ENCODE measurements at places on chromosomes 13 and 19.

- no peak for DNase-seq
Measured at GRCh38 chr19:23774524-23774971, 15.9 kb upstream of the ZNF681 start.

DNA sequence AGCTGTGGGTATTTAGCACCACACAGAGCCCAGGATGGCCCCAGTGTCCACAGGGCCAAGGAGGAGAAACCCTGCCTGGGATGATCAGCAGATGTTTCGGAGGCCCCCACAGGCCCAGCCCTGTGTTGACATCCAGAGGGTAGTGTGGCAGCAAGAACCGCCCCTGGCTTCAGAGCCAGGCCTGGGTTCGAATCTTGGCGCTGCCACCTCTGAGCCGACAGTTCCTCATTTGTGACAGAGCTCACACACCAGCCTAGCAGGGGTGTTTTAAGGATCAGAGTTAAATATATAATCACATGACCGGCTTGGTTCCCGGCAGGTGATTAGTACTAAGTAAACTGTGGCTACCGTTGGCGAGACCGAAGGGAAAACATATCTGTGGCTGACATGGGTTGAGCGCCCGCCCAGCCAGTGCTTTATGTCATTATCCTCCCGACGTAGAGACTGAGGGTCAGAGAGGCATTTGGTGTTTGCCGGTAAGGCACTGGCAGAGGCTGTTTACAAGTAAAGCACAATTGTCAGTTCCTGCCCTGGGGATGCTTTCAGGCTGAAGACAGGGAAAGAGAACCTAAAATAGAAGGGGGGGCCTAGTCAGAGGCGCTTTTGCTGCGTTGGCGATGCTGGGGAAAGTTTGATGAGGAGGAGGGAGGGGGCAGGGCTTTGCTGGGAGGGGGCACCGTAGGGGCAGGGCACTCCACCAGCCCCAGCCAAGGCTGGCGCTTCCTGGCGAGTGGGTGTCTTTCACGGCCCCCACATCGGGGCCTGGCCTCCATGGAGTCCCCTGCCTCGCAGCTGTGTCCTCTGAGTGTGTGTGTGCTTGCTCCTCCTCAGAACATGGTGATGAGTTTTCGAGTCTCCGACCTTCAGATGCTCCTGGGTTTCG lies 4.8 kb downstream of the PIAS4 start:
- peak; percentile 35 for DNase-seq

GRCh38 chr19:18606281-18607225 lies at the start of gene CRLF1:
Gene CRLF1 (minus strand): TSS chr19:18606799. CDS start chr19:18606656, 143 bp downstream.
- DNase-seq = no peak

GRCh38 chr13:44523146-44524015 lies 52.7 kb downstream of the TSC22D1 start:
- DNase-seq = no peak

- peak; percentile 67 for DNase-seq
Measured at GRCh38 chr19:38543807-38544568, 73.8 kb downstream of the MAP4K1 start.

DNA sequence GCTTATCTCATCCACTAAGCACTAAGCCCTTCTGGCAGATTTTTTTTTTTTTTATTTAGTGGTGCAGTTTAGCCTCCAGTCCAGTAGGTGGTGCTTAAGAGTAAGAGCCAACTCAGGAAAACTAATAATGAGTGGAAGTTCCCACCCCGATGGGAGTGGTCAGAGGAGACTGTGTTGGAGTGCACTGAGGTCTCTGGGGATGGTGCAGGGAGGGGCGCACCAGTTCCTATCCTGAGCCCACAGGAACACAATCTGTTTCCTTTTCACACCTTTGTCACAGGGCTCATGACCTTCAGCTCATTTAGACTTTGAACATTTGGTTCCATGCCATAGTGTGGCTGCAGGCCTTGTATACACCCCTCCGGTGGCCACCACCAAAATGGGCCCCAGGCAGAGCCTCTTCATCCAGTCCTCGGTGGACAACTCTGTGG lies 367.4 kb downstream of the SPRY2 start:
- DNase-seq = peak; percentile 10

DNA sequence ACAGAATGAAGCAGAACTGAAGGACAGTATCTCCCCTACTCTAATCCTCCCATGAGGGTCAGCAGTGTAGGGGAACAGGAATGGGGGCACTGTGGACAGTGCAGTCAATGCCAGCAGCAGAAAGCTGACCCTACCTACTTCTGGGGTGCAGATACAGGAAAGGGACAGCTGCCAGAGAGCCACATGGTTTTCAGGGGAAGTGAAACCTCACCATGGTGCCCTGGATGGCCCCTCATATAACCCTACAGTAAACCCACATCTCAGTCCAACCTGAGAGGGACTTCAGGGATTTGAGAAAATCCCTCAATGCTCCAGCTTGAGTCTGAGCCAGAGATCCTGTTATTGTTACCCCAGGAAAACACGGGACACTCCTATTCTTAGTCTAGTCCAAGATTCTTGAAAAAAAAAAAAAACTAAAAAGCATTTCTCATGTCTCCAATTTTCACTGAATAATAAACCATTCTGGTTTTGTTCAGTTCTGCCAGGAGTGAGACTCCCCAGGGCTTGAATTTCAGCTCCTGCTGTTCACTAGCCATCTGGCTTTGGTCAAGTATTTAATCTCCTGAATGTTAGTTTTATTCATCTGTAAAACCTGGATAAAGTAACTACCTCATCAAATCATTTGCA lies 511.6 kb upstream of the ARGLU1 start:
- no peak for DNase-seq

DNA sequence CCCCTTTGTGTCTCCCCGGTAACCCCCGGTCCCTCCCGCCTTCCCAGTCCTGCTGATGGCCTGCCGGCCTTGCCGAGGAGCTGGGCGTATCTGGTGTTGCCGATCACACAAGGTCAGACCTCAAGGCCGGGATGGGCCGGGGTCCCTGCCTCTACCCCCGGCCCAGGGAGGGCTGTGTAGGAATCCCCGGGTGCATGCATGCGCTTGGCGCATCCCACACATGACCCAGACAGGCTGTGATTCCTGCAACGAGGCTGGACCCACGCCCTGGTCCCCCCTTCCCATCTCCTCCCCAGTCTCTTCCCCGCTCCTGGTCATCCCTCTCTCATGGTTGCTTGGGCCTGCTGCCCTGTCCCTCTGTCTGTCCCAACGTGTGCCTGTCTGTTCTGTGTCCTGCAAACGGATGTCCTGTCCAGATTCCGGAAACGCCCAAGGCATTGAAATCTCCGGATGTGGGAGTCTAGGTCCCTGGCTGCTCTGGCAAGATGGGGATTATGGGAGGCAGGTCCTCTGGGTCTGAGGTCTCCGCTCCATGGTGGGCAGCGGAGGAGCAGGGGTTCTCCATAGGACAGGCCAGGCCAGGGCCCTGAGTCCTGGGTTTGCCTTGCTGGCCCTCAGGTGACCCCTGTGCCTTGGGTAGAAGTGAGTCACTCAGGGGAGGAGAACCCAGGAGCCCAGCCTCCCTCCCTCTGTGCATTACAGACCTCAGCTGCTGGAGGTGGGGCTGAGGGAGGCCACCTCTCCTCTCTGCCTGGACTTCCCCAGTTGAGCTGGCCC lies 1.6 kb downstream of the PKN1 start:
- peak; percentile 44 for DNase-seq

- peak; percentile 64 for DNase-seq
Measured at GRCh38 chr19:34145741-34146202, 26.5 kb upstream of the LSM14A start.

DNA sequence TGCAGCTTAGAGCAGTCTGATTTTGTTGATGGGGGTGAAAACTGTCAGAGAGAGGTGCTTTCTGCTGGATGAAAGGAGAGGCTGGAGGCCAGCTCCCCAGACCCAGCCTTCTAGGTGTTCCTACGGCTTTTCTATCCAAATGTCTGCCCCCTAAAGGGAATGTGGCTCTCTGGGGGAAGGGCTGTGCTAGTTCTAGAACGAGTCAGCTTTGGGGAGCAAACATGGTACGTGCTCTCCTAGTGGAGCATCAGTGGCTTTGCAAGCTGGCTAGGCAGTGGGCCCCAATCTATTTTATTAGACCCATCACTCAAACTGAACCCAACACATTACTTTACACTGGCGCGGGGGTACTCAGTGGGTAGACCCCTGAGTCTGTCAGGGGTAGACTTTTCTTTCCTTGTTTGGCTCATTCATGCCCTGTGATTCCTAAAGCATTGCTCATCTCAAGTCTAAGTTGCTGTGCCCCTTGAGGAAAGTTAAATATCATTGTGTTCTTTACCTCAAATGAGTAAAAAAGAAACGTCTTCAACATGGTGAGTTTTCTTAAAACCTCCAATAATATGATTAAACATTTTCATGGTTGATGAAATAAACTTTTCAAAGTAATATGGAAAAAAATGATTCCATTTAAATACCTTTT lies 254.9 kb downstream of the DLEU7 start:
- DNase-seq = no peak

GRCh38 chr19:18503337-18503970 lies 18.4 kb downstream of the ELL start:
- peak; percentile 25 for DNase-seq

DNA sequence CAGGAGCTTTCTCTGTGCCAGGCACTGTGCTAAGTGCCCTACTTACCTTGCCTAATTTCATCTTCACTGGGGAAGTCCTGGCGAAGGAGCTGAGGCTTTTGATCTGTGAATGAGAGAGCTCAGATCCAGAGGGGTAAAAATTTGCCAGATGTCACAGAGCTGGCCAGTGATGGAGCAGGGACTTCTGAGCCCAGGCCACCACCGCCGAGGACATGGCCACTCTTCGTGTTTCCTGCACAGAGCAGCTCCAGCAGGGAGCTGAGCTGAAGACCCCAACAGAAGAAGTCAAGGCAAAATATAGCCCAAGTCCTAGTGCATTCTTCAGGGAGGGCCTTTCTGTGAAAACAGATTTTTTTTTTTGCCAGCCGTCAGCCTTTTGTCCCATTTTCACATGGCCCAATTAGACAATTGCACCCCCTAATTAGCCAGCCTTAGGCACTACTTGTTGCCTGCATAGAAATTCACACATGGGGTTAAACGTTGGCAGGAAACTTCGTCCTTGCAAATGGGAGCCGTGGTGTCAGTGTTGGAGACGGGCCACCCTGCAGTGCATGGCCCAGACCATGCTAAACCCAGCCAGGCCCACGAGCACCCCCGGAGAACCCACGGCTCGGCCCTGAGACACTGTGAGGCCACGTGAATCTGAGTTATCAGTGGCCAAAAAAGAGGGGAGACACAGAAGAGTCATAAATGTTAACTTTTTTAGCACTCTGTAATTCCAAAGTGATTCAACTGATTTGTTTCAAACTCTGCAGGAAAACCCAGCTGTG lies 7.8 kb downstream of the ZNF536 start:
- DNase-seq = no peak

- DNase-seq = no peak
Measured at GRCh38 chr13:111329641-111330040, 9.2 kb downstream of the TEX29 start.

DNA sequence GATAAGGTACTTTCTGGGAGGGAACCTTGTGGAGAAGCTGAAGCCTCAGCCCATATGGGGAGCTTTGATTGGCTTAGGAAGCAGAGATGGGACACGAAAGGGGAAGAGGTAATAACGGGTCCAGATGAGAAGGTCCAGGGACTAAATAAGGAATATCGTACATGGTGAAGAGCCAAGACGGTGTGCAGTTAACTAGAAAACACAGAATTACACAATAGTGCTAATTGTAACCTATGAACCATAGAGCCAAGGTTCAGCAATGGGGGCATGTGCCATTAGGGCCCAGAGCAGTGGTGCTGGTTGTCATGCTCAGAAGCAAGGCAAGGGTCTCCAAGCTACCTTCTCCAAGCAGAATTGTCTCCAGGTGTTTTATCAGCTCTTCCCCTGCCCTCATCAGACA lies 106.1 kb downstream of the IRS2 start:
- DNase-seq = no peak

DNA sequence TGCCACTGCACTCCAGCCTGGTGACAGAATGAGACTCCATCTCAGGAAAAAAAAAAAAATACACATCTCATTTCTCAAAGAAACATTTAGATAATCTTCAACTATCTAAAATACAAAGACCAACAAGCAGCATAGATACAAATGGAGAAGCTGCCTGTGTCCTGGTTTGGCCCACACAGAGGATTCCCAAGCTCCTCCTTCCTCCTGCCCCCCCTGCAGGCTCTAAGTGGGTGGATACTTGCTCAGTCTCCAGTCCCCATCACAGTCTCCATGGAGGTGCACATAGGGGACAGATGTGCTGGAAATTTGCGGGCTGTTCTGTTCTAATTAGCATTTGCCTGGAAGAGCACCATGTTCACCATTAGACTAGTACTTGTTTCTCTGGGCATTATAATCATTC lies 59.9 kb downstream of the ABCC4 start:
- no peak for DNase-seq

GRCh38 chr13:40446365-40446764 lies 220.1 kb downstream of the FOXO1 start:
- no peak for DNase-seq

DNA sequence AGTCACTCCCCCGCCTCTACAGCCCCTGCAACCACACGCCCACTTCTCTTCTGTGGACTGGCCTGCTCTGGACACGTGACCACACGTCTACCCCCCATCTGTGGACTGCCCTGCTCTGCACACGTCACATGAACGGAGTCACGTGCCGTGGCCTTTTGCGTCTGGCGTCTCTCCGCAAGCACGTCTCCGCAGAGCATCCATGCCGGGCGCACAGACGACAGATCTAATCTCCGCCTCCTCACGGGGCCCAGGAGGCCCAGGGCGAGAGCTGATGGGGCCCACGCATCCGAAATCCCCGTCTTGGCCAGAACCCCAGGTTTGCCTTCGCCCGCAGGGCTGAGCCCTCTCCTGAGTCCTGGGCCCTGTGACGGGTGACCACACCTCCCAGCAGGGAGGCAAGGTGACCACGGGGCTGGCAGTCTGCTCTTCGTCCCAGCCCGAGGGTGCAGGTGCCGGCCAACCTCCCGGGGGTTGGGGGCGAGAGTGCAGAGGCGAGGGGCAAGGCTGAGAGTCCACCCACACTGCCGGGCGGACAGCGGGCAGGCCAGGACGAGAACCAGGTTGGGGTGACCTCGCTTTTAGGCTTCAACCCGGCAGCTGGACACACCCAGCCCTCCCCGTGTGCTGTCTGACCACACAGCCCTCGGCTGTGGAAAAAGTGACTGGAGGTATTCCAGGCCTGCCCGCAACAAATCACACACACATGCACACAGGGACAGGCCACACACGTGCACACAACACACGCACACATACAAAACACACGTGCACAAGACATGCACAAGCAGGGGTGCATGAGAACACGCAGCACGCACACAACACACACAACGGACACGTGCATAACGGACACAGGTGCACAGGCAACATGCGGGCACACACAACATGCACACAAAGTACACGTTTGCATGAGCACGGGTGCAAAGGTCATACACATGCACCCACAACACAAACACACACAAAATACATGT lies 3.9 kb downstream of the SBNO2 start:
- no peak for DNase-seq

- DNase-seq = no peak
Measured at GRCh38 chr13:32087955-32088747, 56.6 kb downstream of the FRY start.

DNA sequence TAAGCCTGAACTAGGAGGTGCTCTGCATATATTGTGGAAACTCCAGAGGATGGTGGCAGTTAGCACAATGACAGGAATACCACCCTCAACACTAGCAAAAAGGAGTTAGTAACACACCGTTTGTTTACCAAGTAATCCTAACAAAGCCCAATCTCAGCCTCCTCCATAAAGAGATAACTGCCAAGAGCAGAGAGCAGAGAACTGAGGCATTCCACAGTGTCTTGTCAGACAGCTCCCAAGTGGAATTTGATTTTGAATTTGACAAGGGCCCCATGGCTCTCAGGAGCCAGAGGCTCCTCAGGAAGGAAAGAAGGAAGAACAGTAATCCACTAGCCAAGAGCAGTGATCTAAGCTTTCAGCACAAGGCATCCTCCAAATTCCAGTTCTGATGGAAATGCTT lies 298.6 kb downstream of the DCLK1 start:
- DNase-seq = no peak
